ENCODE measurements at places on chromosomes 5 and 9.

DNA sequence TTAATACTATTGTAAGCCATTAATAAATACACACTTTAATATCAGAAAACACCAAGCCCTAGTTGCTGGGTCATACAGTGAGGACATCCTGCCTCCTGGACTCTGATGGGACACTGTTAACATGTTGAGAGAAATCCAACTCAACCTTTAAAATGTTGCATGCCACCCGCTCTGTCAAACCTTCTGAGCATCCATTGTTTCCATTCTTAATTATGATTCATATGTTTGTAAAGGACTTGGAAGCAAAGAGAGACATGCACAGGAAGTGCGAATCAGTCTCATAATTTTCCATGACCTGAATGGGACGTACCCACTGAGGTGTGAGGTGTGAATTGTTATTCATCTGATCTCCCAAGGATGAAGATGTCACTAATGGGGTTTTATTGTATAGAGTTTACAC is 186.4 kb downstream of the CAAP1 start:
- DNase-seq = no peak

- no peak for DNase-seq
Measured at GRCh38 chr9:133758228-133758627, 20.1 kb upstream of the SARDH start.

- no peak for DNase-seq
Measured at GRCh38 chr9:106930477-106930876, 67.5 kb downstream of the ZNF462 start.

DNA sequence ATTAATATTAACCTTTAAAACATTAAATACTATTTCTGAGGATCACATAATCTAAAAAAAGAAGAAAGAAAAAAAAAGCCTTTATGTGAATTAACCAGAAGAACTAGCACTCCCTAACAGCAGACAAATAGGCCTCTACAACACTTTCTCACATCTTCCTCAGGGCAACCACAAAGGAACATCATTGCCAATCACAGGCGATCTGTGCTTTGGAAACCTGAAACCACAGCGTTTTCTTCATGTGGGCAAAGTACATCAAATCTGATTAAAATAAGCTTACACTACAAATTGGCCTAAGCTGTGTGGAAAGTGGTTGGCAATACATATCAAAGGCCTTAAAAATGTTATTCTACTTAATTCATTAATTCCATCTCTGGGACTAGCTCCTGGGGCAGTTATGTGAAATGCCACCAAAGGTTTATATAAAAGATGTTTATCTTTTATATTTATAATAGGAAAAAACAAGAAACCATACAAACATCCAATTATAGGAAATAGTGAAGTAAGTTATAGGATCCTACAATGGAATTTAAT is 184.8 kb upstream of the TBCA start:
- DNase-seq = no peak

- no peak for DNase-seq
Measured at GRCh38 chr9:135498381-135499126, 1.9 kb upstream of the MRPS2 start.

GRCh38 chr9:91495450-91495849 is 71.8 kb upstream of the NFIL3 start:
- no peak for DNase-seq

DNA sequence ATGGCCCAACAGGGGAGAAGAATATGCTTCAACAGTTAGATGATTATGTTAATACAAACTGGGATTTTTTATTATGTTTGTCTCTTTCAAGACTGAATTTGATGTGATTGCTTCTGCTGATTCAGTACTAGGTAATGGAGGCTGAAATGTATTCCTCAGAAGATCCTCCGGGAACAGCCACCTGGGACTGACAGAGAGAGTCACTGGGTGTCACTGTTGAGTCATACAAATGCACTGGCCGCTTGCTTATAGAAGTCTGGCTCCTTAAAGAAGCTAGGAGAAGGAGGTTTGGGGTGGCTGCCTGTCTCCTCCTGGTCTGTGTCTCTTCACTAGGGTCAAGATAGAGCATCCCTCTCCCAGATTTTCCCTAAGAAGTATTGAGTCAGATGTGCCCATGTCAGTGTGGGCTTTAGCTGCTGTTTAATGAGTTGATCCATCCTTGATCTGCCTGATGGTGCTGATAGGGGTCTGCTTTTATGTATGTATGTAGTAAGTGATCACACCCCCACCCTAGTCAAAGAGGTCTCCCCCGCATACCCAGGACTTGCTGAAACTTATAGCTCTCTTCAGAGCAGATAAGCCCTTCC is 773.4 kb downstream of the BRINP1 start:
- peak; percentile 2 for DNase-seq

- no peak for DNase-seq
Measured at GRCh38 chr9:81122749-81123148, 566.6 kb downstream of the TLE1 start.

GRCh38 chr5:34487159-34487879 is 168.8 kb upstream of the RAI14 start:
- DNase-seq = no peak

DNA sequence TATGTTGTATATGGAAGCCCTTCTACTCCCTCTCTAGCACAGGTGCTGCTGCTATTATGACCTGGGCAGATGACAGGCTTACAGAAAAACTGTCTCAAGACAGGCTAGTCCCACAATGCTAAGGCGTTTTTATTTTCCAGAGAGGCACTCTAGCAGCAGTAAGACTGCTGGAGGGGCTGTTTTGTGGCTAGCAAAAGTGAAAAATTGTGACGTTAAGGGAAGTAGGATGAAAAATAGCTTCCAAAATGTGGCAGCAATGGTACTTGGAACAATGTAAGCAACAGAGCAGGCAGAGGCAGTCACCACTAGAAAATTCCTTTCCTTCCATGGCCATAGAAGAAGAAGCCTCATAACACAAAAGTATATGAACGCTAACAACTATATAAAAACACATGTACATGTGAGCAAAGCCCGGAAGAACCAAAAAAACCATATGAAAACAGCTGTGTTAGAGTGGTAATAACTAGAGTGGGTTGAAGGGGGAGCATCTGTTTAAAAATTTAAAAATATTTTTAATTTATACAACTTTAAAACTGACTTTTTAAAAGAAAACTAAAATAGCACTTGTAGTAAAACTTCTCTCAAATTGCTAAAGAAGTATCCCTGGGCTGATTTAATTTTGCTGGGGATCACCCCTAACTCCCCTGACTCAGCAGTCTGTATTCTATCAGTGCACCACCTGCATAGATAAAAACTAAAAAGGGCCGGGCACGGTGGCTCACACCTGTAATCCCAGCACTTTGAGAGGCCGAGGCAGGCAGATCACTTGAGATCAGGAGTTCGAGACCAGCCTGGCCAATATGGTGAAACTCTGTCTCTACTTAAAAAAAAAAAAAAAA is 30.6 kb downstream of the CLINT1 start:
- no peak for DNase-seq

- no peak for DNase-seq
Measured at GRCh38 chr5:174282391-174282790, 236.9 kb downstream of the NSG2 start.

DNA sequence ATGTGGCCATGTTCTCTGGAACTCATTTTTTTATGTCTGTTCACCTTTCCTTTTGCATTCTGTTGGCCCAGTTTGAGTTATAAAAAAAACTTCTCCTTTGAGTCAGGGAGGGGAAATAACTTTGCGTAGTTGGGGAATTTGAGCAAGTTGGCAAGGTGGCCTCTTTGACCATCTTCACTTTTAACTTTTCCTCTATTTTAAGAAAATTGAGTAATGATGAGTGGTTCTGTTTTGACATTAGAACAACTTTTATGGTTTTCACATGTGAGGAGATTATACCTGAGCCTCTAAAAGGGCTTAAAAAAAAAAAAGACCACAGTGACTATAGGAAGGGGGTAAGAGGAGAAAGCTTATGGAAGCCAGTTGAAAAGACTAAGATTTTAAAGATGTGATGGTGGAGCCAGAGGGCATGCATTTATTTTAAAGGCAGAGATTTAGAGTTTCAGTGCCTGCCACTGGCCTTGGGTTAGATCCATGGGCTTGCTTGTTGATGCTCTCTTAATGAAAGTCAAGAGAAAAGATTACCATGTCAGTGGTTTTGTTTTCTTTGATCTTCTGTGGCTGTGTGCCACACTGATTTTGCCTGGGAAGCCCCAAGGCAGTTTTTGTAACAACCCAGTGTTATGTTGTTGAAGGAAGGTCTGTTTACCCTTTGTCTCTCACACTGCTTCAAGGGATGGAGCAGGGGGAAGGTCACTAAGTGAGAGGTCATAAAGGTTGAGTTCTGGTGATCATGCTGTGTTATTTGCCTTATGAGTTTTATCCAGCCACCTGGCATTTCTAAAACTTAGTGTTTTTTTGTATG is 219.7 kb upstream of the CD180 start:
- no peak for DNase-seq

DNA sequence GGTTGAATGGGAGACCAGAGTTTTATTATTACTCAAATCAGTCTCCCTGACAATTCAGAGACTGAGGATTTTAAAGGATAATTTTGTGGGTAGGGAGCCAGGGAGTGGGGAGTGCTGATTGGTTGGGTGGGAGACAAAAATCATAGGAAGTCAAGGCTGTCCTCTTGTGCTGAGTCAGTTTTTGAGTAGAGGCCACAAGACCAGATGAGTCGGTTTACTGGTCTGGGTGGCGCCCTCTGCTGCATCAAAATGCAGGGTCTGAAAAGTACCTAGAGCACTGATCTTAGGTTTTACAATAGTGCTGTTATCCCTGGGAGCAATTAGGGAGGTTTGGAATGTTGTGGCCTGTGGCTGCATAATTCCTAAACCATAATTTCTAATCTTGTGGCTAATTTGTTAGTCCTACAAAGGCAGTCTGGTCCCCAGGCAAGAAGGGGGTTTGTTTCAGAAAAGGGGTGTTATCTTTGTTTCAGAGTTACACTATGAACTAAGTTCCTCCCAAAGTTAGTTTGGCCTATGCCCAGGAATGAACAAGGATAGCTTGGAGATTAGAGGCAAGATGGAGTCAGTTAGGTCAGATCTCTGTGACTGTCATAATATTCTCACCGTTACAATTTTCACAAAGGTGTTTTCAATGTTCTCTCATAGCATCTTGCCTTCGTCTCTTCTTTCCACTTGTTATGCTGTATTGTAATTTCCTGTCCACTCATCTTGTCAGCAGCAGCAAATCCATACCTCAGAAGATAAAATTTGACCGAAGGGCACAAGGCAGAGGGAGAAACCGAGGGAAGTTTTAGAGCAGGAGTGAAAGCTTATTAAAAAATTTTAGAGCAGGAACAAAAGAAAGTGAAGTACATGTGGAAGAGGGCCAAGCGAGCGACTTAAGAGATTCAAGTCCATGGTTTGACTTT is 59.2 kb upstream of the CLINT1 start:
- DNase-seq = peak; percentile 53

- no peak for DNase-seq
Measured at GRCh38 chr9:132283863-132284262, 70.9 kb downstream of the SETX start.

- peak; percentile 84 for DNase-seq
Measured at GRCh38 chr9:131289301-131290035, at the start of gene PLPP7. Gene PLPP7 (plus strand): TSS chr9:131289723. CDS start chr9:131289998, 275 bp downstream.

- no peak for DNase-seq
Measured at GRCh38 chr9:73824671-73825070, 672.5 kb upstream of the RORB start.

GRCh38 chr9:113622600-113623400 is 159.3 kb downstream of the RGS3 start:
- peak; percentile 58 for DNase-seq

DNA sequence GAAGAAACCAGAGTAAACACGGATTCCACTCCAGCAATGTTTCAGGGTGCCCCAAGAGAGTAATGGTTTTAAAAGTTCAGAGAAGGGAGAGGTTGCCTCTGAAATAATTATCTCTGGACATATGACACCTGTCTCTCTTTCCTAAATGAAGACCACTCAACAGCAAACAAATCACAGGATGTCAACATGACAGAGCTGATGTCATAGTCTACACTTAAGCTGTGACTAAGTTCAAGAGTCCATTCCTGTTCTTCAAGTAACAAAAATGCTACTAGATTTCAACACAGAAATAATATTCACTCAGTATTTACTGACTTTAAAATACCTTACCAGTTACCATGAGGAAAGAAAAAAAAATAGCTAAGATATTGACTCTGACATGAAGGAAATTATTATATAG is 44.7 kb upstream of the SLC30A5 start:
- no peak for DNase-seq

DNA sequence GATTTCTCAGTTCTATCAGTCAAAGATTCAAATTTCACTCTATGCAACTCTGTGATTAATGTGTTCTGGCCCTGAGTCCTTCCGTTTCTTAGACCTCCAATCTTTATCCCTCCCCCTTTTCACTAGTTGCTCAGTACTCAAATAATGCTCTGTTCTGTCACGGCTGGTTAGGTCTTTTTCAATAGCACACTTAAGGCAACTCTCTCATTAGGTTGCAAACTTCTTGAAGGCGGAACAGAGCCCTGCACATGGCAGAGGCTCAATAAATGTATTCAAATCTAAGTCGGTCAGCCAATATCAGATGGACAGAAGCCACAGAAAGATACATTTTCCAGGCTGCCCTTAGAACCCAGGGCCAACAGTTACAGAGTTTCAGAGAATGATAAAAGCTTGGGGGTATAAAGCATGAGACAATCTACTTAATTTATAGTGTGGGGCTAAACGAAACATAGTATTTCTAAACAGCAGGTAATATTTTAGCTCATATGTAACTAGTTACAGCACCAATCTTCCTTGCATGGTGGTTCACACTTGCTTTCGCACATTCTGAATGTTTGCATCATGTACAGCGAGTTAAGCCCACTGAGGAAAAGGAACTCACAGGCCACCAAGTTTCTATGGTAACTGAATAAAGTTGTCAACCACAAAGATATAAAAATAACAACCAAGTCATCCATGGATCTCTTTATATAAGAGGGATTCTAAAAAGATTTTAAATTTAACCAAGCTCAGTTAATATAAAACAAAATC is 67.1 kb upstream of the GOLPH3 start:
- peak; percentile 18 for DNase-seq

GRCh38 chr5:100799166-100799565 is 103.9 kb downstream of the ST8SIA4 start:
- DNase-seq = no peak

DNA sequence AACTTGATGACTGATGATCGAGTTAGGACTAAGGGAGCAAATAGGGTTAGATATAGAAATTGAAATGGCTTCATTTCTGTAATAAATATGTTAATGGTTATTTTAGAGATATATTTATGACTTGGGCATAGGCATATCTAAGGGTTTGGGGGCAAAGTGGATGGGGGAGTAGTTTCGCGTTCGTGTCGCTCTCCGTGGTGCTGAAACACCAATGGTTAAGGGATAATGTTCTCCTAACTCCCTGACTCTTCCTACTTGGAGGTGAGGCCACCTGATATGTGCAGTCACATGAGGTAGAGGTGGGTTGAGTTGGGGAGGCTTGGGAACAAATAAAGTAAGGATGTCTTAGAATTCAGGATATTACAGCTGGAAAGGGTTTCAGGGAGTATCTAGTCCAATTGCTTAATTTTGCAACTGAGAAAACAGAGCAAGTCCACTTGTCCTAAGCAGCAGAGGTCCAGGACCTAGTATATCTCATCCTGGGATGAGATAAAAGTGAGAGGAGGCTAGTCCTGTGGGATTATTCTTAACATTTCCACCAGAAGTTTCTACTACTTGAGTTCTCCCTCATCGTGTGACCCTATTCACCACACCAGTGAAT is 44.0 kb upstream of the MAP1B start:
- peak; percentile 9 for DNase-seq

All from GM20000 (cell line).